ENCODE measurements at places on chromosomes 2 and 18.

- DNase-seq: no peak
Observed at GRCh38 chr18:32057624-32058165, 34.0 kb upstream of the RNF138 start.

GRCh38 chr18:61551586-61551985 lies 218.4 kb downstream of the CDH20 start:
- DNase-seq: no peak

DNA sequence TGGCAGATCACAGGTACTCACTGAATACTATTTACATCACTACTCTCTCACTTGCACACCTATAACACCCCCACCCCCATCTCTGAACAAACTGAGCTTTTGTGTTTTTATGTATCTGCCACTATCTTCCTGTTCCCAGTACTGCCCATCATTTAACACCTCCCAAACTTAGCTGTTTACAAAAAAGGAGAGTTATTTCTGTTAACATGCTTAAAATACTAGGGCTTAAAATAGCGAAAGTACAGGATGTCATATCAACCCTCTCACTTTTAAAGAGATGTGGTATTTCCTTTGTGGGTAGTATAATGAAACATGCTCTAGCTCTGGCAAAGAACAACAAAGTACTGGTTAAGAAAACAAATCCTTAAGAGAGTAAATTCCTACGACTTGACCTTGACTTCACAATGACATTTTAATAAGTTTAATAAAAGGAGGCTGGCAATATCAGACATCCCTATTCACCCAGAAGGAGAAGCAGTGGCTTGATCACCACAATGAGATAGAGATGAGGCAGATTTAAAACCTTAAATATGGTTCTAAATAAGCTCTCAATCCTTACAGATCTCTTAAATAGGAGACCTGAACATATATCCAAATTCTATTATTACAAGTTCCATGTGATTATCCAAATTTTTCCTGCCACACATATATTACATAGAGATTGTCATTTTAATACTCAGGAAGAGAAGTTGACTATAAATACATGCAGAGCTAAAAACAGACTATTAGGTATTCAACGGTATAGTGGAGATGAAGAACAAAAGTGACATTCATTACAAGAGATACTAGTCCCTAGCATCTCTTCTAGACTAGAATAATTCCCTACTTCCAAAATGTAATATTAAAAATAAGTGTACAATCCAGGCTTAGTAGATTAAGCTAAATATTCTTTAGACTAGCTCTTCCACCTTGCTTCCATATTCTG lies 36.9 kb downstream of the TRAK2 start:
- no peak for DNase-seq

DNA sequence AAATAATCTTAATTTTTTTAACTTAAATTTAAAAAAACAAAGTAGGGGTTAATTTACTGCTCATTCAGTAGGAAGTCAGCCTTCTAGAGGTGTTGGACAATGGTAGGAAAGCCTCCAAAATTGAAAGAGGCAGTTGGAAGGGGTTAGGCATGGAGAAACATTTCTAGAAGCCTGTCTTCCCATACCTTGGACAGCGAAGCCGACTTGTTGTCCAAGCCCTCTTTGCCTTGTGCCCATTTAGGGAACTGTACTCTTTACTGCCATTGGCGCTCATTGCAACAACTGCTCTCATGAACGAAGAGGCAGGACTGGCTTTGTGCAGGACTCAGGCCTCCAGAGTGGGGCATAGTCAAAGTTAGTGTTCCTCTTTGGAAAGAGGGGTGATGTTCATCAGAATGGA lies 333.3 kb downstream of the HRH4 start:
- DNase-seq: no peak

- no peak for DNase-seq
Observed at GRCh38 chr18:36338403-36338933, 41.0 kb downstream of the FHOD3 start.

DNA sequence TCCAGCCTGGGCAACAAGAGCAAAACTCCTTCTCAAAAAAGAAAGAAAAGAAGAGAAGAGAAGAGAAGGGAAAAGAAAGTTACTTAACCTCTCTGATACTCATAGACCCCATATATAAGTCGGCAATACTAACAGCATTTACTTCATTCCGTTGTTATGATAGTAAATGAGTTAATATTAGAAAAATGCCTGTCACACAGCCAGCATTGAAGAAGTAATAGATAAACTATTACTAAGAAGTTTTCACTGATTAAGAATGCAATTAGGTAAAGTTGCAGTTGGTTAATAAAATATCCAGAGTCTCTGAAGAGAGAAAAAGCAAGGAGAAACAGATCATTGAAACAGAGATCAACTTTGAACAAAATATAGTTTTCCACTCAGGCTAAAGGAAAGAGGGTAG lies 161.3 kb upstream of the UBE2E3 start:
- DNase-seq: no peak

DNA sequence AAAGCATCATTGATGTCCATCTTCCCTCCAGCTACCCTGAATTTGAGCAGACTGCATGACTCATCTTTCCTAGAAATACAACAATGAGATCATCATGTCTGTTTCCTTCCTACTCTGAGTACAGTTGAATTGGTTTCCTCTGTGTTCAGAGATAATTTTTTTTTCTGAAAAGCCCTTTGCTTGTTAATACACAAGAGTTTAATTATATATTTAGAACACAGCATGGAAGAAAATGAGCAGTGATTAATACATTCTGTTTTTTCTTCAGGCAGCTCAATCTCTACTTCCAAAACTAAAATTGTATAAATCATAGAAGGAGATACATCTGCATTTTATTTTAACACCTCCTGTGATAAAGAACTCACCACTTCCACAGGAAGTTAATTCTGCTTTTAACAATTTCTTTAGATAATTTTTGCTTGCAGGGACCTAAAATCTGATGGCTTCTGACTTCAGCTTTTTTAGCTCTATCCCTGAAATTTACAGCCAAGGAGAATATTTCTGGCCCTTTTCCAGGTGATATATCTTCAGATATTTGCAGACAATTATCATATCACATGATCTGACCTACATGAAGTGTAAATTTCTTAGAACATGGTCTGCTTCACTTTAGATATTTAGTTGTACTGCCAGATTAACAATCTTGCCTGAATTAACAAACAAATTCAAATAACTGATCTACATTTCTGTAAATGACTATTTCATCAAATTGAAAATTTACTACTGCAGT lies 249.0 kb downstream of the TRIB2 start:
- no peak for DNase-seq

DNA sequence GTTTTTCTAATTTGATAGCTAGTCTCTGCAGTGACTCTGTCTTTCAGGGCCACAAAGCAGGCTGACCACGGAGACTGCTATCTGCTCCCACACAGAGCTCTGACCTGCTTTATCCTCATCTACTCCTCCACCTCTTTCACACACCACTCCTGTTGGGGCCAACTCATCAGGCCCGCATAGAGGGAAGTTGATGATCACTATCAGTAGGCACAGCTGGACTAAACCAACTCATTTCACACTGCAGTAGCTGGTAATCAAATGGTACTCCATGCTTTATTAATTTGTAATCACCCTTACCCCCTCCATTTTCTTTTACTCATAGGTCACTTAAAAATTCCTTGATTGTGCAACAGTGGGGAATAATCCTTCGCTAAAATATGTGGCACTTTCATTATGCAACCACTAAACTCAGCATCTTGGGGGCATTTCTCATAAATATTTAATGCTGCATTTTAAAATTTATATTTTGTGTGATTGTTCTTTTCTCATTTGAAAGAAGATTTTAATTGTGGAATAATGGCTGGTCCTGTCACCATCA lies 249.8 kb upstream of the GCFC2 start:
- no peak for DNase-seq

- no peak for DNase-seq
Observed at GRCh38 chr18:35029103-35029502, 12.1 kb upstream of the MAPRE2 start.

DNA sequence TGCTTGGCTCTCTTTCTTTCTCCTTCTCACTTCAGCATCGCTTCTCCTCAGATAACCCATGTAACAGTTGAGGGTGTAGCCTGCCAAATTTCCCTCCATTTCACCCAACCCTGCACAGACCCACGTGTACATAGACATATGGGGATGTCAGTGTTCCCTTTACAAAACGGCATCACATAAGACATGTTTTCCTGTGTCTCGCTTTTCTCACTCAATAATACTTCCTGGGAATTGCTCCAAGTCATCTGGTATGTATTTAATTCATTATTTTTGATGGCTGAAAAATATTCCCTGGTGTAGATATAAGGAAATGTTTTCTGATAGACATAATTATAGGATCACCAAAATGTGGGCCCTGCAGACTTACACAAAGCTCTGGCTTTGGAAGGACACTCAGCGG lies 176.8 kb downstream of the LOXHD1 start:
- DNase-seq: no peak

- no peak for DNase-seq
Observed at GRCh38 chr2:85071096-85071495, 62.1 kb upstream of the TCF7L1 start.

GRCh38 chr18:8854962-8855361 lies 149.6 kb downstream of the MTCL1 start:
- DNase-seq: no peak

DNA sequence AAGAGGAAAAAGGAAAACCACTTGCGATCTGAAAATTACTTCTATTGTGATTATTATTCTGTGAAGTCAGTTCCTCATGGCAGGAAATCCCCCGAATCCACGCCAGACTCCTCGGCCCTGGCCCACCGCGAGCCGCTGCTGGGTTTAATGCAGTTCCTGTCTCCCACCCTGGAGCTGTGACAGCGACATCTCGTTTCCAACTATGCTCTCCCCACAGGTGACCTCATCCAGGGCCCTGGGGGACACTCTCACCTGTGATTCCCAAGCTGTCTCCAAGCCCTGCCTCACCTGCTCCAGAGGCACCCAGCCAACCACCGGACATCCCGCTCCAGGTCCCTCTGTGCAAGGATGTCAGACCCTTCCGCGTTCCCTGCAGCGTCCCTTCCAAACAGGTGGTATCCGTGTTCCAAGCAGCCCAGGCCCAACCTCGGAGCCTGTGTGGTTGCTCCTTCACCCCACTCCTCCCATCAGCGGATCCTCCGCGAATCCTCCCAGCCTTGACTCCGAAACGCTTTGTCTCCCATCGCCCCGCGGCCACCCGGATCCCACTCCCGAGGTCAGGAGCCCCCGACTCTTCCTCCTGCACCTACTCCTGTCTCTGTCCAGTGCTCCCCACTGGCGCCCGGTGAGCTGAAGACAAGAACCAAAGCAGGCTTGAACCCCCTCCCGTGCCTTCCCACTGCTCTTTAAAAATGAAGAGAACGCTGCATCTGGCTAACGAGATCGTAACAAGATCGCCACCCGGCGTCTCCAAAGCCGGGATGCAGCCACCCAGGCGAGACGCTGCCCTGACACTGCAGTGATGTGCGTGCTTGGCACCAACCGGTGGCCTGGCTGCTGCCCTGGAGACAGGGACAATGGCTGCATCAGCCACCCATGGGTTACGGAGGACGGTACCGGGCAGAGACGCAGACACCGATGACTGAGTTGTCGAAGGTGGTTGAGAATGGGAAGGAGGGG lies 96.5 kb downstream of the NDUFA10 start:
- no peak for DNase-seq

GRCh38 chr18:5879479-5879882 lies 15.8 kb downstream of the TMEM200C start:
- DNase-seq: no peak

DNA sequence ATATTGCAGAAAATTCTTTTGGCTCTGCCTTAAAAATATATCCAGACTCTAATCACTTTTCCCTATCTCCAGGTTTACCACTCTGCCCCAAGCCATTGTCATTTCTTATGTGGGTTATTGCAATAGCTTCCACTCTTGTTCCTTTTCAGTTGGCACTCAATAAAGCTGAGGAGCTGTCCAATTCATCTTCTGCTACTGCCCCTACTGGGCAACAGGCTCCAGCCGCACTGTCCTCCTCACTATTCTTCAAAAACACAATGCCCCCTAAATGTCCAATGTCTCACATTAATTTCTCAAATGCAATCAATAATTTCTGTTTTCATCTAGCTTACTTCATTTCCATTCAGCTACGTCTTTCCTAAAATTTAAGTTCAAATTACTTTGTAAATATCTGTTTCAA lies 1262.5 kb upstream of the CDH2 start:
- no peak for DNase-seq

DNA sequence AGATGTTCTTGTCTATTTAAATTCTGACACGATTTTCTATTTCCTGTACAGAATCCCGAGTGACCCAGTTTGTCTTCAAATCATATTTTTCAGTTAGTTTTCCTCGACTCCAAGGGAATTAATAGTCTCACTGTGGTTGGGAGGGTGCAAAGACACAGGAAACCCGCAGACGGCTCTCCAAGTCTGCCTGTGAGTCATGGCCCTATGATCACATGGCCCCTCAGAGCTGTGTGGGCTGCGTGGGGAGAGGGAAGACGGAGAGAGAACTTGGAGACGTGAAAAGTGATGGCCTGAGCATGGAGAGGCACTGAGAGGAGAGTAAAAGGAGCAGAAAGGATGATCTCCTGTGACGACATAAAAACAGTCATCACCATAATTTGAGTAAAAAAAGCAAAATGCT lies 989.9 kb downstream of the DCDC2C start:
- DNase-seq: no peak

DNA sequence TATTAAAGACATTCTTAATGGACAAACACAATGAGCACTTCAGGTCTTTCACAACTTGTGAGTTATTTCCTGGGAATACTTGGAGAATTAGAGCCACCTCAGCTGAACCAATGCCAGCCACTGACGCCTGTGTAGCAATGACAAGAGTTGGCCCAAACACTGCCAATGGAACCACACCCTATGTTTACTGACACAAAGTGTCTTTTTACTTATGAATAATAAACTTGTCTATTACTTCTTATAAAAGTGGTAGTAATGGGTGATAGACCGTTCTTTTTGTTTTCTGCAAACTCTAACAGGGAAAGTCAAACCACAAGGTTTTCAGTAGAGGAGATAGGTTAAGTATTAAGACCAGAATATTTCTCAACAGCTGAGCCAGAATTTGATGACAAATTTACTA lies 12.5 kb upstream of the CHAC2 start:
- no peak for DNase-seq

DNA sequence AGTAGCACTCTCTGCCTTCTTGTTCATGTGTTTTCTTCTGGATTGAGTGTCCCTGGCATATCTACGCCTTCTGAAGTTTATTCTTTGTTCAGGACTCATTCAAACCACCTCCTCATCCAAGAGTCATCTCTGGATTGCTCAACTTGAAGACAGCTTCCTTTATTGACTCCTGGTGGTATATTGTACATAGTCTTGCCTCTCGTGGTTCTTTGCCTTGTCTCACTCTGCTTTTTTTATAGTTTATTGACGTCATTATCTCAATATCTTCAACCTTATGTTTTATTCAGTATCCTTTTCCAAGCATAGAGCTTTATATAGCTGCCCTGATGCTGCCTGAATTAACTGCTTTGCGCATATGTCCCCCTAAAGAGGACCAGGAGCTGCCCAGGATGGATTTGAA lies 161.7 kb downstream of the INSIG2 start:
- DNase-seq: no peak

GRCh38 chr18:37361335-37362157 lies 204.1 kb downstream of the CELF4 start:
- no peak for DNase-seq

DNA sequence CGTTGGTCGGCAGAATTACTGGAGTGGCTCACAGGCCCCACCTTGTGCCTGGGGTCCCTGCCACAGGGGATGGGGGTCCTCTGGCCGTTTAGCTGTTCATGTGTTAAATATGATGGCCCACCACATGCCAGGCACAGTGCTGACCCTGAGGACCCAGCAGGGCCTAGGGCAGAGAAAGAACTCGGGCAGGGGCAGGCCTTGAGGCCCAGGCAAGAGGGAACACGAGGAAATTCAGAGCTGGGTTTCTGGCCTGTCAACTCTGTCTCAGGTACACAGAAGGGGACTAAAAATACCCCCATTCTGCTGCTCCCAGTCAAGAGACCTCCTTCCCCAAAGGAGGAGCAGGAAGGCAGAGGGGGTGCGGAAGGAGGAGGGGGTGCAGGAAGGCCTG lies 66.2 kb downstream of the DNMT3A start:
- DNase-seq: no peak

Measured in NCI-H1436 treated with DMSO at 0.1 percent for 48 hours (cell line).